ENCODE measurements at places on chromosomes 1 and 21. TPM values are rescaled to one million over a fixed set of nuclear protein-coding genes. Genes with fewer than 3 reads are reported as not detected.

DNA sequence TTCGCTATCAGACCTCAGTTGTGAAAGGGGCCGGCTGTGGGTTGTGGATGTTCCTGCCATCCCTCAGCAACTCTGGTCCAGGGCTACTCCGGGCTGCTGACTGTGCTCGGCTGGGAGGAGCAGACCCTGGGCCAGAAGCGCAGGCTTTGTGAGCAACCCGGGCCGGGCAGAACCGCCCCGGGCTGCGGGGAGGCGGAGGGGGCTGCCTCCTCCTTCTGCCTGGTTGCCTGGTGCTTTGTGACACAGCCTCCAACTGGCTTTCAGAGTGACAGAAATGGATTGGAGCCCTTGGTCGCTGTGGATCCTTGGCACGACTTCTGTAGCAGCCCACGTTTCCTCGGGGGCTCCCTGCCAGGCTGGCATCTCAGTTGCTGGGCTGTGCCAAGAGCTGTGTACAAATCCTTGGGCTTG is 10.0 kb downstream of the DRAXIN start:
- H3K4me1 ChIP-seq: no peaks in the 10 kb centered on the region
- no peak overlapping the region for H3K4me3 ChIP-seq
- H3K27me3 ChIP-seq: peaks cover 7% of the 10 kb centered on the region
- no peaks in the 10 kb centered on the region for H3K36me3 ChIP-seq
- no peak for DNase-seq

GRCh38 chr1:163162381-163162914 is 40.3 kb downstream of the RGS5 start:
- no peak overlapping the region for H3K27ac ChIP-seq
- no peaks in the 10 kb centered on the region for H3K27me3 ChIP-seq
- DNase-seq: no peak
- no peaks in the 10 kb centered on the region for H3K36me3 ChIP-seq
- peaks cover 57% of the 10 kb centered on the region for H3K4me1 ChIP-seq
- no peak overlapping the region for H3K4me3 ChIP-seq

GRCh38 chr1:226734611-226735153 is 4.4 kb downstream of the ITPKB start:
- H3K36me3 ChIP-seq: peaks cover 10% of the 10 kb centered on the region
- no peaks in the 10 kb centered on the region for H3K27me3 ChIP-seq
- H3K27ac ChIP-seq: no peak overlapping the region

GRCh38 chr1:3481836-3482375 is 27.4 kb downstream of the ARHGEF16 start:
- H3K36me3 ChIP-seq: no peaks in the 10 kb centered on the region
- H3K27ac ChIP-seq: peak overlapping the region; percentile 57
- DNase-seq: peak; percentile 22
- no peak overlapping the region for H3K4me3 ChIP-seq
- H3K27me3 ChIP-seq: no peaks in the 10 kb centered on the region

GRCh38 chr21:36210779-36211659 is 54.4 kb downstream of the DOP1B start:
- no peak overlapping the region for H3K4me3 ChIP-seq
- peak overlapping the region; percentile 83 for H3K27ac ChIP-seq
- peaks cover 64% of the 10 kb centered on the region for H3K4me1 ChIP-seq
- H3K36me3 ChIP-seq: peaks cover 4% of the 10 kb centered on the region
- DNase-seq: no peak

GRCh38 chr1:221776495-221777301 is 34.8 kb upstream of the DUSP10 start:
- H3K4me3 ChIP-seq: no peak overlapping the region
- no peak for DNase-seq
- no peaks in the 10 kb centered on the region for H3K36me3 ChIP-seq
- peaks cover 6% of the 10 kb centered on the region for H3K4me1 ChIP-seq
- no peaks in the 10 kb centered on the region for H3K27me3 ChIP-seq

DNA sequence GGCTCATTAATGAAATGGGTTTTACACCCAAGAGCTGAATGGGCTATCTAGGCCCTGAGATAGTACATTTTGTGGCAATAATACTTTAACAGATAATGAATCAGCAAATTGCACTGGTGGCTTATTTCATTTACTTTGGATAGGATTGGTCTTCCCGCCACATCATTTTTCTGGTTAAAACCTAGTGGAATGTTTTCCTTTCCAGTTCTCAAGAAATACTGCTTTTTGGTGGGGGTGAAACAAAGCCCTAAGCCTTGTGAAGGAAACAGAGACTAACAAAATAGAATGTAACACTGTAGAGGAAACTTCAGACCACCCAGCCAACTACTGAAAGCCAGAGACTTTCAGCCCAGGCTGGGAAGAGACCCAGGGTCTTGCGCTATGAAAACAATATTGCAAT is 172.2 kb downstream of the HHIPL2 start:
- H3K4me3 ChIP-seq: no peak overlapping the region
- DNase-seq: no peak
- H3K36me3 ChIP-seq: no peaks in the 10 kb centered on the region
- H3K27ac ChIP-seq: no peak overlapping the region
- peaks cover 36% of the 10 kb centered on the region for H3K27me3 ChIP-seq

DNA sequence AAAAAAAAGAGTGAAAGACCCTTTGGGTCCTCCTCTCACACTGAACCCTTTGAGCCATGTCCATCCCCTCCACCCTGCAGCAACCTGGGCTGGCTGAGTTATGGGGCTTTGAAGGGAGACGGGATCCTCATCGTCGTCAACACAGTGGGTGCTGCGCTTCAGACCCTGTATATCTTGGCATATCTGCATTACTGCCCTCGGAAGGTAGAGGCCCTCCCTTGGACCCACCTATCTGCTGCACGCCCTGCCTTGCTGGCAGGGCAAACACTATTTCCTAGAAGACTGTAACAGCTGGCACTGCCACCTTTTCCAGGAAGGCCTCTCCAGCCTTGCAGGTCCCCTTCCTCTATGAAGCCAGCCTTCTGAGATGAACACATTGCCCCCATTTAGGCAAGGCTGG is 1.1 kb downstream of the SLC50A1 start:
- H3K36me3 ChIP-seq: peaks cover 18% of the 10 kb centered on the region
- H3K4me1 ChIP-seq: peaks cover 45% of the 10 kb centered on the region
- peak overlapping the region; percentile 87 for H3K4me3 ChIP-seq
- H3K27me3 ChIP-seq: no peaks in the 10 kb centered on the region

DNA sequence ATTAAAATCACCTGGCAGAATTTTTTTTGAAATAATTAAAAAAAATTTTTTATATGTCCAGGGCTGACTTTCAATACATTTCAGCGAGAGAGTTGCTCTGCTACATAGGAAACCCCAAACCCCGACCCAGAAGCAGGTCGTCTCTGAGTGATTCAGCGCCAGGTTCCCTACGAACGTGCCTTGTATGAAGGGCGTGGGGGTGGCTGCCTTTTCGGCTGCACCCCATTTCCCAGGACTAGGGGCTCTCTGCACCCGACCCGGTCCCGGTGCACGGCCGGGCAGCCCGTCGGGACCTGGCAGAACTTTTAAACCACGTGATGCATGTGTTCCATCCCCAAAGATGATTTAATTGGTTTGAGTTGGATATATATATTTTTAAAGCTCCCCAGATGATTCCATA is 15.8 kb upstream of the SCYL3 start:
- no peaks in the 10 kb centered on the region for H3K36me3 ChIP-seq
- no peaks in the 10 kb centered on the region for H3K27me3 ChIP-seq
- no peak overlapping the region for H3K4me3 ChIP-seq
- DNase-seq: no peak

DNA sequence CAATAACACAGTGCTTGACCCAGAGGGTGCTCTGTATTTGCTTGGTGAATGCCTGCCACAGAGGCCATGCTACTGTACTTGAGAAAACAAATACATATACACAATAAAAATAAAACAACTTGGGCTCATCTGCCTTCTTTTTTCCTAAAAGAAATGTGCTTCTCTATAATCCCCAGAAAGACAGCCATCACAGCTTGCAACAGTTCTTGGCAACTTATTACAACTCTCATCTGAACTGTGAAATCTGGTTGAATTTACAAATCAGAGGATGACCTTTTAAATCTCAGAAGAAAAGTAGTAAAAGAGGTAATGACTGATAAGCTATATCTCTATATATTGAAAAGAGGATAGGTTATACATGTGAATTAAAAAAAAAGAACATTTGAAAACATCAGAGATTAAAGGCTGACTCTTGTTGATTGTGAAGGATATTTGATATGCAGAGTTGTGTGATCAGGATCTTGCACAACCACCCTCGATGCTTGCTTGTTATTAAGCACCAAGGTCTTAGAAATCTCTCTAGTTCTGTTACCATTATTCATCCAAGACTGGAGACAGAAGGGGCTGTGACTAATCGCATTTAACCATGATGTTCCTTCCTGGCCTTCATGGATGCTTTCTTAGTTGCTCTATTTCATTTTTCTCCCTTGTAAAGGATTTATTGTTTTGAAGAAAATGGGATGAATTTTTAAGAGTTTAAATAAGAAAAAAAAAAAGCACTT is 213.4 kb downstream of the APP start:
- peaks cover 25% of the 10 kb centered on the region for H3K4me1 ChIP-seq
- H3K27me3 ChIP-seq: no peaks in the 10 kb centered on the region
- H3K27ac ChIP-seq: no peak overlapping the region
- H3K4me3 ChIP-seq: no peak overlapping the region
- peaks cover 23% of the 10 kb centered on the region for H3K36me3 ChIP-seq
- DNase-seq: peak; percentile 36

- no peak overlapping the region for H3K4me3 ChIP-seq
- no peak overlapping the region for H3K27ac ChIP-seq
- H3K4me1 ChIP-seq: peaks cover 12% of the 10 kb centered on the region
- DNase-seq: peak; percentile 24
These were observed 35.6 kb upstream of the MGST3 start for GRCh38 chr1:165595246-165595938.

- H3K36me3 ChIP-seq: no peaks in the 10 kb centered on the region
- DNase-seq: no peak
- no peaks in the 10 kb centered on the region for H3K27me3 ChIP-seq
- H3K27ac ChIP-seq: no peak overlapping the region
- no peak overlapping the region for H3K4me3 ChIP-seq
- H3K4me1 ChIP-seq: peaks cover 15% of the 10 kb centered on the region
These were observed 62.5 kb downstream of the PRKAB2 start for GRCh38 chr1:147109762-147110161.

DNA sequence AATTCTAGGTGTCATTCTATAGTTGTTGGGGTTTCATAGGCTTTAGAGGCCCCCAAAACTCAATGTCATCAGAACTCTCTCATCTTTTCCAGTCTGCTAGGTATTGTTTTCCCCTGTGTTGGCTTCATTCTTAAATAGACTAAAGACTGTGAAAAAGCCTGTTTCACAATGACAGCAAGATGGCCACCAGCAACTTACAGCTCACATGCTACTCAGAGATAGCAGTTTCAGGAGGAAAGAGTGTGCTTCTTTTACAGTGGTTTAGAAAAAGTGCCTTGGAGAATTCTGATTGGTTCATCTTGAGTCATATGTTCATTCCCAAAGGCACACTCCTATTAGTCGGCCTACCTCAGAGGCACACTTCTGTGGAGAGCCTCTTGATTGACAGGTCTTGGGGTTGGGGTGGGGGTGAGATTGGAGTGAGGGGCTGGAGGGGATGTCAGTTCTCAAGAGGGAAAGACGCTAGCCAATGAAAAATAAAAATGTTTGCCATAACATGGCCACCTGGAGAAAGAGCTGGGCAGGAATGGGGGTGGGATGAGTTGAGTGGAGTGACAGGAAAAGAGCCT is 8.5 kb downstream of the IL23R start:
- H3K27me3 ChIP-seq: no peaks in the 10 kb centered on the region
- no peaks in the 10 kb centered on the region for H3K4me1 ChIP-seq
- H3K4me3 ChIP-seq: no peak overlapping the region
- DNase-seq: no peak

Gene TP73
- total RNA-seq: 2.6 TPM

Gene FAAP20
- total RNA-seq: 114 TPM

Gene LRIF1
- total RNA-seq: 18.1 TPM

Gene NR5A2
- total RNA-seq: 0.36 TPM

Gene BTG2
- total RNA-seq: 2.2 TPM

Gene RGS16
- 1.5 TPM for total RNA-seq

Gene KCNK1
- 34.7 TPM for total RNA-seq

Gene CFAP107
- total RNA-seq: not detected

Gene CDKN2C
- 60.0 TPM for total RNA-seq

Data from PC-3 (cell line).